ENCODE measurements at places on chromosomes 5 and 9. TPM values are rescaled to one million over a fixed set of nuclear protein-coding genes. Genes with fewer than 3 reads are reported as not detected.

Gene FOXD1
- 0.58 TPM for total RNA-seq

Gene EGR1
- total RNA-seq: 48.1 TPM

Gene C9
- not detected for total RNA-seq

Gene FAM221B
- not detected for total RNA-seq

Gene MAMDC2
- not detected for total RNA-seq

Gene PROB1
- total RNA-seq: 6.2 TPM

Gene STPG3
- total RNA-seq: not detected

Gene NRG2
- 0.10 TPM for total RNA-seq

DNA sequence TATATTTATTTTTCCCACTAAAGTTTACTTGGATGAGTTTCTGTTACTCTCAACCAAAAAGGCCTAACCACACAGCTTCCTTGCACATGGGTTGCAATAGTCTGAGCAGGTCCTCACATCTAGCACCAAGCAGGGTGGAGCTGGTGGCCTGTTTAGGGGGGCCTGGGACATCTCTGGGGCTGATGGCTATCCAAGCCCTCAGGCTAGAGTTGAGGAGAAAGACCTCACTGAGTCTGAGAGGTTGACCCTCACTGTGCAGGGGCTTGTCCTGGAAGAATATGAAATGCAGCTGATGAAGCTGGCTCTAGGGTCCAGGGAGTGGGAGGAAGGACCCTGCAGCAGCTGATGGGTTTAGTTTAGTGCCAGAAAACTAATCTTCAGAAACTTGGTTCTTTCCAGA, 217.1 kb upstream of the MVB12B start:
- DNase-seq: no peak

- no peak for DNase-seq
Observed at GRCh38 chr5:16392718-16393117, 72.9 kb downstream of the ZNF622 start.

DNA sequence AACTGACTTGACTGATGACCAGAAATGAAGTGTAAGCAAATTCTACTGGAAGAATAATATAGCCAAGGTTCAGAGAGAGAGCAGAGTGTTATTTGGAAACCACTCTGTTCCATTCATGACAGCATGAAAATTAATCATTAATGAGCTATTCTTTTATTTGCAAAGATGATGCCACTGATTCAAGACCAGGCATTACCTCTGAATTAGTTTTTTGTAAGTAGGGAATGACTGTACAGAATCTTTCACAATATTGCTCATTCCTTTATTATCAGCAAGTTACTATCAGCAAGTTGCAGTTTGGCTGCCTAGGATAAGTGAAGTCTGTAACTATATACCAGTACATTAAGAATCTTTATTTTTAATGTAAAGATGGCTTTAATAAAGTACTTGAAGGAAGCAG, 75.1 kb upstream of the RGMB start:
- DNase-seq: no peak

DNA sequence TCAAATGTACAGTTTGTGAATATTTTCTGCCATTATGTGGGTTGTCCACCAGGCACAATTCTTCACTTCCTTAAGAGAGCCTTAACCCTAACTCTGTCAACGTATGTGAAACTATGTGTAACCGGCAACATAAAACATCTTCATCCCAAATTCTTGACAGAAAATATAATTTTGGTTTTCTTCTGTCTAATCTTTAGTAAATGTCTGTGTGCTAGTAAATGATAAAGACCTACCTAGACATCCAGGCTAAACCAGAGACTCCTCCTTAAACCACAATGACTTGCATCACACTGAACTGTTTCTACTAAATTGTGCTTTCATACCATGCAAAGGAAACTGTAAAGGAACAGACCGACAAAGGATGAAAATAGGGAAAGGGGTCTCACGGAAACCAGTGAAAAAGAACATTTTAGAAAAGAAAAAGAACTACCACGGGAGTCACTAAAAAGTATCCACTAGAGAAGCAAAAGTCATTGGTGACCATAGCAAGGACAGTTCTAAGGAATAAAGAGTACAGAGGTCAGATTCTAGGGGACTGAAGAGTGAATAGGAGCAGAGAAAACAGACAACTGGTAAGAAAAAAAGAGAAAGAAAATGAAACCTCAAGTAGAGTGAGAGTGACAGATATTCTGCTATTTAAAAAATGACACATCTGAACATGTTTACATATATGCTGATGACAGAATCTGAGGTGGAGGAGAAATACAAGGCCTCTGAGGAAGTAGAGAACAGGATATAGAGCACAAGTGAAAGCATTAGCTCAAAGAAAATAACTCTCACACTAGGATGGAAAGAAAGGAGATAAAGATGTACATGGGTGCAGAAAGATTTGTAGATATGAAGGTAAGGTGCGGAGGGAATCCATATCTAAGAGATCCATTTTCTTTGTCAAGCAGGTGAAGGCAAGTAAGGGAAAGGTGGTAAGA, 49.4 kb downstream of the FNIP1 start:
- DNase-seq: no peak

DNA sequence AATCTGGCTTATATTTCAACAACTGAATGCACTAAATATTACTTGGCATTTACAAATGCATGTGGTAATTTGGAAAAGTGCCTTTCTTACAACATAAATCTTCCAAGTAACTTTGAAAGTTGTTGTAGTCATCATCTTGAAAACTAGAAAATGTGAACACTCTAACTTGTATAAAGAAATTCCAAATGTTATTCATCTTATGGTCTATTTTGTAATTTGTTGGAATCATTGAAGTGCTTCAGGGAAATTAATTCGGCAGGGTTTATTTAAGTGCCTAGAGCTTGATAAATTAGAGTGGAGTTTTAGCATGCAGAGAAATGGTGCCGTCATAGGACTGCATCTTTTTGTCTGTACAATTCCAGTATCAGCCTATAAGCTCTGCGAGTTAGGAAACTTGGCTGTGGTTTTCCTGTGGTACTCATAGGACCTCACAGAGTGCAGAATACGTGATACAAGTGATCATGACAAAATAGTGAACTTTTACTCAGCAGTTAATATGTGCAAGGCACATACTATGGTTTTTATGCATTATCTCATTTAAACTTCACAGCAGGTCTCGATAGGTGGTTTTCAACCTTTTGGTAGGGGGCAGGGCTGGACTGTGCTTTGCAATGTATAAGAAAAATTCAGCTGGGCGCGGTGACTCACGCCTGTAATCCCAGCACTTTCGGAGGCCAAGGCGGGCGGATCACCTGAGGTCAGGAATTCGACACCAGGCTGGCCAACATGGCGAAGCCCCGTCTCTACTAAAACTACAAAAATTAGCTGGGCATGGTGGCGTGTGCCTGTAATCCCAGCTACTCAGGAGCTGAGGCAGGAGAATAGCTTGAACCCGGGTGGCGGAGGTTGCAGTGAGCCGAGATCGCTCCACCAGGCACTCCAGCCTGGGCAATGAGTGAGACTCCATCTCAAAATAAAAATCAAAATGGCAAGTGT, 79.6 kb downstream of the RAI14 start:
- no peak for DNase-seq

DNA sequence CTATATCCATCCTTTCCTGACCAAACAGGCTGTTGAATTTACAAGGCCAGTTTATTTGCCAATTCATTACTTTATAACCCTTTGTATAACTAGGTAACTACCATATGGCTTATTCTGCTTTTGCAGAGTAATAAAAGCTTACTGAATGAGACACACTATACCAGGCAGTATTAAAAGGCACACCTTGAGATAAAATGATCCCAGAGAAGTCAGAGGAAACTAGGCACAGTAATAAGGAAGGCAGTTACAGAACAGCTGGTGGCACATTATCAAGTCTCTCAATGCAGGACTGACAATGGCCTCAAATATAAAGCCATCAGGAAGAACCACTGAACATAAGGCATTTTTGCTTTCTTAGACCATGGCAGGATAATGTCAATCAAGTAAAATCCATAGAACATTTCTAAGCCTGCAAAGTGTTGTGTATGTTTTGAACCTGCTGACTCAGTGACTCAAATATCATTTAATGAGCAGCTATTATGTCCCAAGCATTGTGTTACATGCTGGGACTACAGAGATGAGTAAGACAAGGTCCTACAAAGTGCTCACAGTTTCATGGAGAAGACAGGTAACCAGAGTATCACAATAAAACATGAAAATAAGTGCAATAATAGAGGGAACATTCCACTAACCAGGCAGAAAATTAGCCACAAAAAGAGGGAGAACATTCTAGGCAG, 52.5 kb downstream of the OXCT1 start:
- DNase-seq: no peak

- DNase-seq: no peak
Observed at GRCh38 chr9:122418016-122418415, 47.2 kb downstream of the PTGS1 start.

DNA sequence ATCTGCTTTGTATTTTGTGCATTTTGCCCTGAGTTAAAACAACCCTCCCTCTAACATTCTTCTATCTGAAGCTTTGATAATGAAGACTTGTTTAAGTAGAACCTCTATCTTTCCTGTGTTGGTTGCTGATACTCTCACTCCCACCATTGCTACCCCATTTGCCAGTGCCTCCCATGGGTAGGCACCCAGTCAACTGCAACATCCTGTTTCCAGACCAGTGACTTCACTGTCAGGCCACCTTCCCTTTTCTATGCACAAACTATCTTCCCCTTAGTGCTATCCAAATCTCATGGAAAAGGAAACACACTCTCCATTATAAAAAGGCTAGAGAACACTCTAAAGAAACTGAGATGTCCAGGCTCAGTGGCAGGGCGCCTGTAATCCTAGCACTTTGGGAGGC, 5.6 kb upstream of the IARS1 start:
- no peak for DNase-seq

- peak; percentile 95 for DNase-seq
Observed at GRCh38 chr5:373710-374602, 52.4 kb downstream of the AHRR start.

All from activated naive CD8-positive, alpha-beta T cell treated with anti-CD3 and anti-CD28 coated beads for 36 hours (primary cell).